Dorsolateral prefrontal cortex (tissue), 122 donors: ENCODE measurements at places on chromosomes 12 and 14. TPM values are rescaled to one million over a fixed set of nuclear protein-coding genes. Genes with fewer than 3 reads are reported as not detected.

DNA sequence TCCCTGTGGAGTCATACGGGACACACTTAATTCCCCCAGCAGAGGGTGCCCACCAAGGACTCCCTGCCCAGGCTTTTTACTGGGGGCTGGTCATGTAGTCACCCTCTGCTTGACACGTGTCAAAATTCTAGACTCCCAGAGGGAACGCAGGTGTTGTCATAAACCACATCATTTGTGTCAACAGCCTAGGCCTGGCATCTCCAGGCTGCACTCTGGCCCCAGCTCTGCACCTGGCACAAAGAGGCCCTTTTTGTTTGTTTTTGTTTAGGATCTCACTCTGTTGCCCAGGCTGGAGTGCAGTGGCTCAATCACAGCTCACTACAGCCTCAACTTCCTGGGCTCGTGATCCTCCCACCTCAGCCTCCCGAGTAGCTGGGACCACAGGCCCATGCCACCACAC, 21.1 kb downstream of the BRI3BP start:
- no peak for DNase-seq

- DNase-seq, result no peak
Observed at GRCh38 chr14:55094292-55095157, 34.5 kb upstream of the LGALS3 start.

DNA sequence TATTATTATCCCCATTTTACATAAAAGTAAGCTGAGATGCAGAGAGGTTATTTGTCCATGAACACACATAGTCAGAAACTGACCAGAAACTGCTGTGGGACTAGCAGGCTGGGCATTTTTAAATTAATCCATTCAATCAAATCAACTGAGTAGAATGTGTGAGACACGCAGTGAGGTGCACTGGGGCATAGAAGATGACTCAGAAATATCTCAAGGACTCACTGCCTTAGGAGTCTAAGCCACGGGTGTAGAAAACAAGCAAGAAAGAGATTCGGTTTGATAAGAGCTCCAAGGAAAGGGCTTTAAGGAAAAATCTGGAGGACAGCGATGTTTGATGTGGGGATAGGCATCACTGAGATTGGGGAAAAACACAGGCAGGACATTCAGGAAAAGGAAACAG, 127.8 kb downstream of the ANO2 start:
- DNase-seq, result no peak

The ATF7IP gene
- total RNA-seq, result 72.8 TPM

The NPAS3 gene
- 70.7 TPM for total RNA-seq

The CLMN gene
- 159 TPM for total RNA-seq

DNA sequence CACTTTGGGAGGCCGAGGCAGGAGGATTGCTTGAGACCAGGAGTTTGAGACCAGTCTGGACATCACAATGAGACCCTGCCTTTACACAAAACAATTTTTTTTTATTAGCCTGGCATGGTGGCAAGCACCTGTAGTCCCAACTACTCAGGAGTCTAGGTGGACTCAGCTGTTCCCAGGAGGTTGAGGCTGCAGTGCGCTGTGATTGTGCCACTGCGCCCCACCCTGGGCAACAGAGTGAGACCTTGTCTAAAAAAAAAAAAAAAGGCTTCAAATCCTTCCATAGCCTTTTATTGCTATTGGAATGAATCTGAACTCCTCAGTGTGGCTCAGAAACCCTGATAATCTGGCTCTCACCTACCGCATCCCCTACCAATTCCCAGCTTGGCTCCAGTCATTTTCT, 26.1 kb downstream of the AK7 start:
- no peak for DNase-seq

The PMEL gene
- total RNA-seq, result not detected

The PLEKHG7 gene
- total RNA-seq, result not detected

The SERPINA9 gene
- not detected for total RNA-seq

GRCh38 chr12:60494244-60494643, 898.4 kb downstream of the SLC16A7 start:
- DNase-seq, result no peak
